Femur (tissue), 1 donor: ENCODE measurements at places on chromosomes 12 and 14.

DNA sequence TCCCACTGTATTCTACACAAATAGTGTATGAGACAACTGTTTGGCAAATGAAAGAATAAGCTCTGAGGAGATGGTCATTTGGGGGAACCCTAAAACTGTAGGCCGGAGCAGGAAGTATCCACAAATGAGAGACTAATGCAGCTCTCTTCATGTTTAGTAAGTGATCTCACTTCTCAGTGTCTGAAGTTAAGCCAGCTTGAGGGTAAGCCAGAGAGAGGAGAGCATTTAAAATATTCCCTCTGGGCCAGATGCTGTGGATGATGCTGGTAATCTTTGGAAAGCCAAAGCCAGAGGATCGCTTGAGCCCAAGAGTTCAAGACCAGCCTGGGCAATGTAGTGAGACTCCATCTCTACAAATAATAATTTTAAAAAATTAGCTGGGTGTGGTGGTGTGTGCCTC is 130.6 kb upstream of the SINHCAF start:
- no peak for DNase-seq

DNA sequence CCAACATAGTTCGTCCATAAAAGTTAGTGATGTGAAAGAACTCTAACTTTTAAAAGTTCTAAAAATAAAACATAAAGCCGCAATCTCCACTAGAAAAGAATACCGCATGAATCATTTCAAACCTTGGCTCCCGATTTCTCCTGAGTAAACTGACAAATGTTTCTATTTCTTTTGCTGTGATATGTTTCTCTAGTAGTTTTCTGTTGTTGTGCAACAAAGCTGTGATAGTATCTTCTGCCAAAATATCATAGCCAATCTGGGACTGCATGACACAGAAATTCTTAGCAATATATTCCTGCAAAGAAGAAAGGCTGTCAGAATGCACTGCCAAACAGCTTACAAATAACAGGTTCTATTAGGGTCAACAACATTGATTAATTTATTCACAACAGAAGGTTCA is 174.0 kb downstream of the ITPR2 start:
- DNase-seq, result no peak

GRCh38 chr14:24817212-24818057 is 183.4 kb upstream of the GZMB start:
- peak; percentile 67 for DNase-seq

DNA sequence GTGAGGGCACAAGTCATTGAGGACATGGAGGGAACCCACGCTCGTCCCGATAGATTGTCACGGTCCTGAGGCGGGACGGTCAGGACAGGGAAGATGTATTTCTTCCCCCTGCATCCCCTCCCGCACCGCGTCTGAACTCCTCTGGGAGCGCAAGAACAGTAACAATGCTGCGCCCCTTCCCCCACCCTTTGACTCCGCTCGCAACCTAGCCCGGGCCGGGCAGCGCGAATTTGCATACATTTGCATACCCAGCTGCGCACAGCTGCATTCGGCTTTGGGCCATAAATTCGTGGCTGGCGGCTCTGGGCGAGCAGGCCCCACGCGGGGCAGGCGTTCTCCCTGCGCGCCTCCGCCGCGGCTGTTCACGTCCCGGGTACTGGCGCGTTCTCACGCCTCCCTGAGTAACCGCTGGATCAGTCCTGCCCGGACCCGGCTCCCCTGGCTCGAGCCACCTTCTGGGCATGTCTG is 29.0 kb upstream of the SMUG1 start:
- DNase-seq, result peak; percentile 67

- no peak for DNase-seq
Measured at GRCh38 chr12:76764856-76765255, 941 bp downstream of the ZDHHC17 start.

DNA sequence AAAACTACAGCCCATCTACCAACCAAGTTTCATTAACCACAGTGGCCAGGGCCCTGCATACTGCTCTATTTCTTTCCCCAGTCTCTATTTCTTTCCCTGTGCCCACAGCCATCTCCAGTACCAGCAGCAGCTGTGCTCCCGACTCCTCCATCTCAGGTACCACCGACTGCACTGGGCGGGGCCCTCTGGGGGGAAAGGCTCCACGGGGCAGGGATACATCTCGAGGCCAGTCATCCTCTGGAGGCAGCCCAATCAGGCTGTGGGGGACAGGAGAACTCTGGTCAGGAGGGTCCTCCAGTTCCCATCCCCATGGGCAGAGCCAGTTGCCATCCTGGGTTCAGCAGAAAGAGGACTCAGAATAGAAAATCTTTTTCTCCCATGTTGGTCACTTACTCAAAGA is 3.0 kb downstream of the CDK4 start:
- no peak for DNase-seq

- no peak for DNase-seq
Measured at GRCh38 chr14:57870686-57871457, 5.0 kb upstream of the SLC35F4 start.

- DNase-seq, result no peak
Measured at GRCh38 chr12:83128540-83128939, 441.8 kb downstream of the TMTC2 start.

DNA sequence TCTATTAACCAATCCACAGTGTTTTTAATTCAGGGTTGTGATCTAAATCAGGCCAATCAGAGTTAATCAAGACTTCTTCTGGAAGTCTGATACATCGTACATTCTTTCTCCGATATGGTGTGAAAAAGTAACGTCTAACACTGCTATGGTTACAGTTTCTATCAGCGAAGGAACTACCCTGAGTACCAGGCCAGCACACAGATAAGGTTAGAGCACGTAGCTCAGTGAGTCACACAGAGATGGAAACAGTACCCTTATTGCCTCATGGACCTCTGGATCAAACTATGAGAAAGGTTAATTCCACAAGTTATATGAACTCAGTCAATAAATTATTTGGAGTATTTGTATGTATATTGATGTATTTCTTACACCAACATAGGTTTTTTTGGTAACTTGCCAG is 3.3 kb downstream of the OR6C68 start:
- DNase-seq, result no peak

- no peak for DNase-seq
Measured at GRCh38 chr12:57234571-57235016, 5.1 kb downstream of the SHMT2 start.

- DNase-seq, result no peak
Measured at GRCh38 chr12:105315726-105316125, 14.8 kb upstream of the C12orf75 start.

DNA sequence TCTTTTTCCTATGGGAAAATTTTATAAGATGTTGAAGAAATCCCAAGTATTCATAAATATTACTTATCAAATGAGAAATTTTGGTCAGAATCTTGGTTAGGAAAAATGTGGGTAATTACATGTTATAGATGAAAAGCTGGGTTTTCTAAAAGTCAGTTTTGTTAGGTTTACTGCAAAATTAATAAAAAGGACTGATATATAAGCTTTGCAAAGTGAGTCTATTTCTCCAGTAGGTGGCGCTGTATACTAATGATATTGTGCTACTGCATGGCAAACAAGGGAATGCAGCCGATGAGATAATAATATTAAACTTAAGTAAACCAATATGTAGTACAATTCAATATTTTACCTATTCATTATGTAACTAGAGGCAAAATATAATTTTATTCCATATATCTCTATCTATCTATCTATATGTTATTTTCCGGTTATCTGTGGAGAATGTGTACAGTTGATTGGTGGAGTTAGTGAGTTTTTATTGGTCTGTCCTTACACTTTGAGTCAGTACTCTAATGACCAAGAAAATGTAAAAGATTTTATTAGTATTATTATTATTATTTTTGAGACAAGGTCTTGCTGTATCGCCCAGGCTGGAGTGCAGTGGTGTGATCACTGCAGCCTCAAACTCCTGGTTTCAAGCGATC is 32.9 kb downstream of the MIPOL1 start:
- DNase-seq, result no peak

DNA sequence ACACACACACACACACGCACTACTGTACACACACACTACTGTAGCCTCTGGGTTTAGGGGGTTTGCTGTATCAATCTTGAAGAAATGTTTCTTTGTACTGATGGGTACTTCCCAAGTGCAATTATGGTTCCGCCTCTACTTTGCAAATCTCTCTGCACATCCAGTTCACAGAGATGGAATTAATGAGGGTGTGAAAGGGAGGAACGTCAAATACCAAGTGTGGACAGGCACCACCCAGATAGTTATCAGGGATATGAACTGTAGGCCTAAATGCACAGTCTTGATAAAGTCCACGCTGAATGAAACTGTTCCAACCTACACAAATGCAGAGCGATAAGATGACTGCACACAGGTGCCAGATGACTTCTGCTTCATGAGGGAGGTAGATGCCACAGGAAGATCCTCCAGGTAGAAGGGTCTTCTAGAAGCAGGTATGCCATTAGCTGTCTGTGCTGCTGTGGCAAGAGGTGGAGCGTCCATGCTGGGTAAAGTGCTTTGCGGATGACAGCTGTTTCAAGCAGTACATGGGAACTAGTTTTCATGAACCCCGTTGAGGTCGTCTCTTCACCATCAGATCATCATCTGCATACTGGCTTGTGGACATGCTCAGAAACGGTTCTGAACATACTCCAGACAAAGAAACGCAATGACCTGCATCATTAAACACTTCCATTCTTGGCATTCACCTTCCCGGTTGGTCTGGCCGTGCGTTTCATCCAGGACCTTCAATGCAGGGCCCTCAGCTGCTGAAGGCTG is 314.3 kb upstream of the RTL1 start:
- DNase-seq, result peak; percentile 12

DNA sequence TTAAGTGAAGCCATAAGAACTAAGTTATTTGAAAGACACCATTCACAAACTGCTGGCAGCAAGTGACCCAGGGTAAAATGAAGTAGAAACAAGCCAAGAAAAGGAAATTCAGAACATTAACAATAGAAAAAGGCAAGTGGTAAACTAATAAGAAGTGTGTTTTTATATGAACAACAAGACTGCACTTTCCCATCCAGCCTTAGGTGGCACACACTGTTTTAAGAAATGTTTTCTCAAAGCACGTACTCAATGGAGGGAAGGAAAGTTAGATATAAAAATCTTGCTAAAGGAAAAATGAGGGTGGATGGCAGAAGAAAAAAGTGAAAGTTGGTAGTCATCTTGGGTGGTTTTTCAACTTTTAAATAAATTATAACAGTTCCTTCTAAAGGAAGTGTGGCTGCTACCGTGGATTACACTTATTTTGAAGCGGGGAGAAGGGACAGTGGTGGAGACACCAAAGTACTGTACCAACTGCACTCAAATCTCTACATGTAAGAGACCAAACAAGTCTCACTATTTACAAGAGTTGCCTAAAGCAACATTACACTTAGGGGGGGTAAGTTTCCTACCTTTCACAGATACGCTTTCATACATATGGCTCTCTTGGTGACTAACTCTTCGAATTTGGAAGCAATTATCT is 58.8 kb downstream of the SEL1L start:
- no peak for DNase-seq

DNA sequence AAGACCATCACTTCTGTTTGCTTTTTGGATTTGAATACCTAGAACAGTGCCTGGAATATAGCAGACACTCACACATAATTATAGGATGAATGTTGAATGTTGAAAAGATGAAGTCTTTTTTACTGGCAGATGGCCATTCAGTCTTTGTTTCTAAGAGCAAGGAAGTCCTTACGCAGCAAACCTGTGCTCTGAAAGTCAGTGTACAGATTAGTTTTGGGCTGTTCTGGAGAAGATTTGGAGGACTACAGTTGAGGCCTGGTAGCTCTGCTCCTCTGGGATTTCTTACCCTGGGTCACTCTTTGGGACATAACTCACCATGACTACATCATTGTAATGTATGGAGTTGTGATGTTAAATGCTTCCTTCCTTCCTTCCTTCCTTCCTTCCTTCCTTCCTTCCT is 3.3 kb downstream of the OR4E2 start:
- no peak for DNase-seq

DNA sequence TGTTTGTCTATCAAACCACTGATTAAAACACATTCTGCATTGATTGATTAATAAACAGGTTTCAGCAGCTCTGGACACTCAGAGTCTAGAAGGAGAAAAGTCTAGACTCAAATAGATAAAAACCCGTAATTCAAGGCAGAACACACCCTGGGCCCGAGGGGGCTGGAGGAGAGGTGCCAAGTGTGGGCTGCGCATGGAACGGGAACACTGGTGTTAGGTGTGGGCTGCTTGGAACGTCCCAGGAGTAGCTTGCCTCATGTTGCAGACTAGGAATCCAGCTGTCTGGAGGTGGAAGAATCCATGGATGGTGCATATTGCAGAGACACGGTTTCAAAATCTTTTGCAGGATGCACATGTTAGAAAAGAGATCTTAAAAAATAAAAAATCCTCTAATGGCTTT is 223.0 kb downstream of the APAF1 start:
- no peak for DNase-seq

DNA sequence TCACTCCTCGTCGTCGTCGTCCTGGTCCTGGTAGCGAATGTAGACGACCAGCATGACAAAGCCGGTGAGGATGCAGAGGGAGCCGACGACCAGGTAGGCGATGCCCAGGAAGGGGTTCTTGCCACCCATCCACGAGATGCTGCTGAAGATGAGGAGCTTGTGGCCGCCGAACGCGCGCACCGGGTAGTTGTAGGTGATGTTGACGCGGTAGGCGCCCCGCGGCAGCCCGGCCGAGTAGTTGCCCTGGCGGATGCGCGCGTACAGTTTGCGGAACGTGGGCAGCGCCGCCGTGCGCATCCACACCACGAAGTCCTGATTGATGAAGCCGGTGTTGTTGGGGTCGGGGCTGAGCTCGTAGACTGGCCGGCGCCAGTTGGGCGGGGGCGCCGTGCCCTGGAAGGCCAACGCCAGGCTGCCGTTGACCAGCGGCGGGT is 1.0 kb downstream of the TMEM30B start:
- DNase-seq, result no peak

DNA sequence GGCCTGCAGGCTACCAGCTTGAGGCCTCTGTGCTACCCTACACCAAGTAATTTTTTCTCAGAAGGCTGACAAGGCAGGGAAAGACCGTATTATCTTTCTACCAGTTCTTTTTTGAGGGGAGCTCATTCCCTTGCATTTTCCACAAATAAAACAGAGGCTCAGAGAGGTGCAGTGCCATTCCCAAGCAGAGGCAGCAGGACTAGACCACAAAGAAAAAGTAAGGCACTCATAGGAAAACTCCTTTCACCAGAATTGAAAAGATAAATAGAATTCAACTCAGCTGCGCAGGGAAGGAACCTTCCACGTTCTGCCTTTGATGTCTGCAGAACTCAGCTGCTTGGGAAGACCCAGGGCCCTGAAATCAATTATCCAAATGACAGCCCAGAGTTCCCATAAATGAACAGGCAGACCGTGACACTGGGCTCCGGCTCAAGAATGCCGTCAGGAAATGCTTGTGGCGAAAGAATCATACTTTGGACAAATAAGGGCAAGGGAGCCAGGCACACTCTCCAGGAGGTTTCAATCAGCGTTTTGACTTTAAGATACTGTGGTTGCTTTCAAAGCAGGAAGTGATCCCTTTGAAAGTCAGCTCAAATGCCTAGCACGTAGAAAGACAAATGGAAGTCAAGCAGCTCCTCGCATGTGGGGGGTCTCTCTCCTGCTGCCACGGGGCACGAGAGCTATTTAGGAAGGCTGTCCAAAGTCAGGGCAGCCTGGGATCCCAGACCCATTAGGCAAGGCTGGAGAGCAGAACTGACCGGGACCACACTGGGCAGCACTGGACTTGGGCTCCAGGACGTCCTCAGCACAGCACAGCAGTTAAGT is 14.0 kb downstream of the KCTD10 start:
- peak; percentile 91 for DNase-seq
